ENCODE measurements at places on chromosomes 7 and 10.

DNA sequence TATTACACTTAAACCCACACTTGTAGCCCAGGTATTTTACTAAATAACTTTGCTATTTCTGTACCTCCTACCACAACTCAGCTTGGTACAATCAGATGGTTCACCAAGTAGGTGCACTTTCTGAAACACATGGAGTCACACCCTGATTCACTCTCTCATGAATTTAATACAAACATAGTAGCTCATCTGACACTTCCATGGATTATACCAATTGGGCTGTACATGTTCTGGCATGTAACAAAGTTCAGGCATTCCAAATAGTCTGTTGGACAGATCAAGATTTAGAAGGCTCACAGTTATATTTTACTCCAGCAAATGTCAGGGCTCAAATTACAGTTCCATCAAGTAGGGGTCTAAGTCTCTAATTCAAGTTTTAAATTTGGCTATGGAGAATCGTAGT lies 62.2 kb upstream of the RNF148 start:
- no peak for DNase-seq

DNA sequence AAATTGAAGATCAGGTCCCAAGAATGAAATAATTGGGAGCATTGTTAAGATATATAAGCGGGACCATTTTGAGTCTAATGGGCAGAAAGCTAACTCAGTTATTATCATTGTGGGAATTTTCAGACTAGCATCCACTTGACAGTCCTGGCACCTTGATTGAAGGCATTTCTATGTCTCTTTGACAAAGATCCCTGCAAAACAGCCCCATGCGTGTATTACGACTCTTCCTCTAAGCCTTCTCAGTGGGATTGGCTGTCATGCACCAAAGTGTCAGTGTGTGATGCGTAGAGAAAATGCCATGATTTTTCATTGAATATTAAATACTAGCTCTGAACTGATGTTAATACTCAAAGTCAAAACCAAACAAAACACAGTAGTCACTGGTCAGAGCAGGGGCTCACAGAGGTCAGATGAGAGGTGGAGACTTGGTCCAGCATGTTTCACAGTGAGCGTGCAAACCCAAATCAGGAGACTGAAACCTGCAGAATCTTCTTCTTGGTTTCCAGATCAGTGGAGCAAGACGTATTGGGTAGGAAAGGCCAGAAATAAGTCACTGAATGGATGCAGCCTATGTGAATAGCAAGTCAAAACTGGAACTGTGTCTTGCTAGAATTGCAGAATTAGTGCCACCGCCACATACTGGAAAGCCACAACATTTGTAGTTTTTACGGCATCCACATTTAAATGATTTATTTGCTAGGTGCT lies 303.6 kb upstream of the AKR1E2 start:
- DNase-seq: no peak

DNA sequence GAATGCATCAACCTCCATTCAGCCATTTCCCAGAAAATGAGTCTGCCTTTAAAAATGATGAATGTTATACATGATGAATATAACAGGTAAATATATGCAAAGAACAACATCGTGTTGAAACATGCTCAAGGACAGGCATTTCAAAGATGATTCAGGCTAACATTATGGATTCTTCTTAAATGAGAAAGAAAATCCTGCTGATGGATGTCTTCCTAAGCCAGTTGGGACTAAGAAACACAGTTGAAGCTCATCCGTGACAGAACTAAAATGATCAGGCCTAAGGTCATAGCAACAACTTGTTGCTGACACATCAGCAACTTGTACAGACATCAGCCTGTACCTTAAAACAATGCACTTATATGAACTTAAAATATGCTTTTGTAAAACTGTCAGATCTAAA lies 267.9 kb downstream of the MAGI2 start:
- DNase-seq: no peak

DNA sequence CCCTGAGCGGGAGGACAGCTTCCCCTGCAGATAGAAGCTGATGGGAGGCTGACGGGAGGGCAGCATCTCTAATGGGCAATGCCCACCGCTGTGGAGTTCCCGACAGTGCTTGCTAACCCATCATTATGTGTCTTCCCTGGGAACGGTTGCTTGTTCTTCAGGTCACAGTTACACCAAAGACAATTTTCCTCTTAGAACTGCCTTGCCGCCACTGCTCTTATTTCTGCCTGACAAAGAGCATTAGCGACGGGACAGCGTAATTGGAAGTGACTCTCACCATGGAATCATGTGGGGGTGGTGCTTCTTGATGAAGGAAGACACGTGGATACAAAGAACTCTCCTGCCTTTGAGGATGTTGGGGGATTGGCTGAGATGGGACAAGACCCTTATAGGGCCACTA lies 81.3 kb upstream of the NPS start:
- DNase-seq: no peak

DNA sequence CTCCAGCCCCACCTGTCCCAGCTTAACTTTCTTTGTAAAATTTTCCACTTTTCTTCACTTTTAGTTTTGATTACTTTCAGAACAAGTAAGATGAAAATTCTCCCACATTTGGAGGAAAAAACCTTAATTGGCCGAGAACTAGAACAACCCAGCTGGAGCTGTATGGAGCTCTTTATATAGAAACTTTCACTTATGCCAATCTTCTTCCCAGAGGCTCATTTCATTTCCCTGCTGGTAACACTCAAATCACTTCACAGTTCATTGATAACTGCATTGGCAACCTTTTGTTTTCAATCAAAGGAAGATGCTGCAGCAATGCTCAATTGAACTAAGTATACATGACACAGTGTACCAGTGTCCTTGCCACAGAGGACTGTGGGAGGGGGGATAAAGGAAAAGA lies 176.2 kb upstream of the NOBOX start:
- no peak for DNase-seq

DNA sequence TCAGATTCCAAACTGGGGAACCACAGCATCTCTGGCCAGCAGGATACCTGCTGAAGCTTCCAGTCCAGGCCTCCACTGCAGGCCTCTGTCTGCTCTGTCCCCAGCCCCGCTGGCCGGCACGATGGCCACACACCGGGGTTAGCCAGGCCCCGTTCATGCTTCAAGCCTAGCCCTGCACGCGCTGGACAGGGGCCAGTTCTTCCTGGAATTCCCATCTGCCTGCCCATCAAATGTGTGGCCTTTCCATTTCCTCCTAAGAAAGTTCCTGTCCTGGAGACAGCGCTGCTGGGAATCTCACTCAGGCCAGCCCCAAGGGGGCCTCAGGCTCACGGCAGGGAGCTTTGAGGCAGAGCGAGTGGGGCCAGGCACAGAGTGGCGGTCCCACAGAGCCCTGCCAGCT lies 18.0 kb downstream of the SH2B2 start:
- no peak for DNase-seq

DNA sequence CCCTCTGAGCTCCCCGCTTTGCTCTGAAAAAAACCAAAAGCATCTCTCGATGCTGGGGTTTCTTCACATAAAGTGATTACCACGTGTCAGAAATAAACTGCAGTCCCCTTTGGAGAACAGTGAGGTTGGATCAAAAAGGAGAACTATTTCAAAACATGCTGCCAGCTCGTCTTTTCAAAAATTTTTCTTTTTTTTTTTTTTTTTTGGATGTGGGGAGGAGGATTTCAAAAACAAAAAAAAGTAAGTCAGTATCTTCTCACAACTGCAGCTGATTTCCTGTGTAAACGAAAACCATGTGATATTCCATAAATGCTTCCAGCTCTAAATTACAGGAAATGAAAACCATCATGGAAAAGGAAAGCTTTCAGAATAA lies 155.0 kb upstream of the LYZL2 start:
- no peak for DNase-seq

- DNase-seq: peak; percentile 51
Observed at GRCh38 chr10:3935141-3935540, 150.1 kb upstream of the KLF6 start.

DNA sequence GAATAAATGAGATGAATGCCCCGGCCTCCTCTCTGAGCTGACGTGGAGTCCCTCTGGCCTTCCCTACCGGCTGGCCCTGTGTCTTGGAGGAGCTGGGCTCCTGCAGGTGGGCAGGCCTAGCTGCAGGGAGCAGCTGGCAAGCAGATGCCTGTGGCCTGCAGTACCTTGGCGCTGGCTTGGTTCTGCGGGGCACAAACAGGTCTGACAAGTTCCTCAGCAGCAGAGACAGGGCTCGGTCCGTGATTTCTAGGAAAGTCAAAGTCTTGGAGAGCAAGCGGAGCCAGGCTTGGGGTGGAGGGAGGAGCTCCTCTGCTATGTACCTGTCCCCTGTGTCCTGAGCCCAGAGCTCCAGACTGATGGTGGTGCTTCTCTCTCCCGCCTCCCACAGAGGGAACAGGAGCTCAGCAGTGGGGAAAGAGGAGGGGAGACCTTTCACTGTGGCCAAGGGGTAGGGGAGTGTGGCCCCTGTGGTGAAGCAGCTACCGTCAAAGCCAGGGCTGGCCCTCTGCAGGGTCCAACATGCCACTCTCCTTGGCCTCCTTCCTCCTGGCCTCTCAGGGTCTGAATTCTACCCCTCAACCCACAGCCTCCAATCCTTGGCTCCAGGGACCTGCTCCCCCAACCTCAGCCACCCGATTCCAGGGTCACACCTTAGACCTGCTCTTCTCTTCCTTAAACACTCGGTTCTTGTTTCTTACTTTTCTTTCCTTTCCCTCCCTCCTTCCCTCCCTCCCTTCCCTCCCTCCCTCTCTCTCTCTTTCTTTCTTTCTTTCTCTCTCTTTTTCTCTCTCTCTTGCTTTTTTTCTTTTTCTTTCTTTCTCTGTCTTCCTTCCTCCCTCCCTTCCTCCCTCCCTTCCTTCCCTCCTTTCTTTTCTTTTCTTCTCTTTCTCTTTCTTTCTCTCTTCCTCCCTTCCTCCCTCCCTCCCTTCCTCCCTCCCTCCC lies 20.1 kb downstream of the MYL10 start:
- DNase-seq: no peak

DNA sequence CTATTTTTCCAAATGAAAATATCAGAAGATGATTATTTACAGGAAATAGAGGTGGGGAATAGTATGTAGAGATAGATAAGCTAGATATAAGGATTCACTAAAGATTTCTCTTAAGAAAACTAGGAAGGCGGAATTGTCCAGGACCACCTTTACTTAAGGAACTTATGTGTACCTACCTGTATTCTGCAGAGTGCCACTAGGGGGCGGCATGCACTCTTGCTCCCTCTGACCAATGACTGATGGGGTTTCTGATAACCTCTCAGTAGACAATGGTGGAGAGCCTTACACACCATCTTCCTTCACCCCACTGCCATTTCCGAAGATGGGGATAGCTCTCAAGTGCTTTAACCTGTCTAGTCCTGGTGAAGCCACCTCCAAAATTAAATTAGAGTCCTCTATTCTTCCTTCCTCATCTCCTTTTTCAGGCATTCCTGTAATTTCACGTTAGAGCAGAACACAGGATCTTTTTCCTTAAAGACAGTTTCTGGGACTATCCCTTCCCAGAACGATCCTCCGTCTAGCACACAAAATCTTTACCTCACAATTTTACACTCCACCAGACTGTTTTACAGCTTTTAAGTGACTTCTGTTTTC lies 453.1 kb downstream of the SORCS1 start:
- peak; percentile 49 for DNase-seq

GRCh38 chr7:128912281-128912680 lies 1.8 kb upstream of the KCP start:
- DNase-seq: no peak

DNA sequence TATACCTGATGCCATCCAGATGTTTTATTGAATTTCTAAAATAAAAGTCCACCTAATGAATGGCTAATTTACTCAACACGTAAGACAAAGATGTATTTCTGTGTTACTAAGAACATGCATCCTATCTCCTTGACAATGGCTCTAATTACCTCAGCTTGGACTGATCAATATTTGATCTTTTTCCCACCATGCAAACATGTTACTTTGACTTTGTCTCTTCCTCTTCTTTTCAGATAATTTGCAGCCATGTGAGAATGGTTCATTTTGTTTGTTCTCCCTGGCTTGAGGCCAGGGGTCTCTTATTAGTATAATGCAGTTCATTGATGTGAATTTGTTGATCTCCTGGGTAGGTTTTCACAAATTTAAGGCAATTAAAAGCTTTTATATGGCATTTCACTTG lies 302.1 kb downstream of the ADK start:
- DNase-seq: no peak

DNA sequence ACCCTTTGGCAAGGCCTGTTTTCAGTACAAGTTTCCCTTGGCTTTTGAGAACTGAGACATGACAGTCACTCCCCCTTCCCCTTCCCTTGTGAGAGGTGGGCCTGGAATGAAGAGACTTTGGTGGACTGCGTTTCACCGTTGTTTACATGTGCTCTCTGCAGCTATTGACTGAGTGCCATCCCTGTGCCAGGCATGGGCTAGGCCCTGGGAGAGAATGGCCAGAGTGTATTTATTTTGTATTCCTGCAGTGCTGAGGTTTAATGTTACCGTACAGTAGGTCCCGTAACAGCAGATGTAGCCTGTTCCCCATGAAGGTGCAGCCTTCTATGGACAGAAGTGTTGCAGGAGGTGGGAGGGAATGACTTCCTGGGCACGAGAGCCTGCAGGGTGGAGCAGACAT lies 50.0 kb downstream of the TACR2 start:
- no peak for DNase-seq

- DNase-seq: no peak
Observed at GRCh38 chr7:22142572-22142971, 196.9 kb upstream of the CDCA7L start.

GRCh38 chr10:82738592-82738991 lies 863.6 kb downstream of the NRG3 start:
- no peak for DNase-seq

DNA sequence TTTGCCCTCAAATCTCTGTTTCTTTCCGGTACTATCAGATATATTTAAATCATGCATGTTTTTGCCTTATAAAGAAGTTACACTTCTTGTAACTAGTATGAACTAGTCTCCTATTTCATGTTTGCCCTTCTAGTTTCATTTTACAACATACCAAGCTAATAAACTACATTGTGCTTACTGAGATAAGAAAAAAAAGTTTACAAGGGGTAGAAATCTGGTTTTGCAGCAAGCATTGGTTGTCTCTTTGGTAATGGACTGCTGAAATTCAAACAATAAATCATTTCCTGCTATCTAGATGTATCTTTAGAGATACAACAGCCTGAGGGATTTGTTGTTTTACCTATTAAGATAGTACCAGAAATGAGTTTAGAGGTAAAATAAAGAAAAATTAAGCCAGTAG lies 18.8 kb downstream of the PTTG1IP2 start:
- no peak for DNase-seq

DNA sequence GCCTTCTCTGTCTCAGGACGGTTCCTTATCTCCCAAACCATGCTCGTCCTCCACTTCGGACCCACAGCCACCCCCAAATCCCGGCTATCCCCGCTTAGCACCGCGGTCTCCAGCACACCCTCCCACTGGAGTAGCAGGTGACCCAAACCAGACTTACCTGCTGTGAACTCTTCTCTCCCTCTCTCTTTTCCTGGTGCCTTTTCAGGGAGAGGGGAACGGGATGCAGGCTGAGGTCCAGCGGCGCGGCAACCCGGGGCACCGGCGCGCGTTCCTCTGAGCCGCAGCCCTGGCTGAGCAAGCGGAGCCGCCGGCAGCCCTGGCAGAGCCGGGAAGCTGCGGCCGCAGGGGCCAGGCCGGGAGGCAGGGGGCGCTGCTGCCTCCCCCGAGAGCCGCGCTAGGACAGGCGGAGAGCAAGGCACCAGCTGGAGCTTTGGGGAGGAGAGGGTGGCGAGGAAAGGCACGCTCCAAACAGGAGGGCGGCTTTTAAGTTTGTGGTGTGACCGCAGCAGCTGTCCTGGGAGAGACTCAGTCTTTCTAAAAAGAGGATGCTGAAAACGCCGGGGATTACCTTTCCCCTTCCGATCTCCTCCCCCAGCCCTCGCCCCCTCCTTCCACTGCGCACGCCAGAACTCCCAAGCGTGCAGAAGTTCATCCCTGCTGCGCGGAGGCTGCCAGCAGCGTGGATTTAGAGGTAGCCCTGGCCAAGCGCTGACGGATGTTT lies at the start of gene SEMA3D:
SEMA3D (minus strand) TSS at position 536 of the 721 bp plus-strand sequence. CDS start 65,165 bp downstream, outside the sequence.
- DNase-seq: no peak
